ENCODE measurements at places on chromosomes 12 and 14.

GRCh38 chr12:12127304-12127703 is 56.6 kb downstream of the BCL2L14 start:
- DNase-seq = no peak

DNA sequence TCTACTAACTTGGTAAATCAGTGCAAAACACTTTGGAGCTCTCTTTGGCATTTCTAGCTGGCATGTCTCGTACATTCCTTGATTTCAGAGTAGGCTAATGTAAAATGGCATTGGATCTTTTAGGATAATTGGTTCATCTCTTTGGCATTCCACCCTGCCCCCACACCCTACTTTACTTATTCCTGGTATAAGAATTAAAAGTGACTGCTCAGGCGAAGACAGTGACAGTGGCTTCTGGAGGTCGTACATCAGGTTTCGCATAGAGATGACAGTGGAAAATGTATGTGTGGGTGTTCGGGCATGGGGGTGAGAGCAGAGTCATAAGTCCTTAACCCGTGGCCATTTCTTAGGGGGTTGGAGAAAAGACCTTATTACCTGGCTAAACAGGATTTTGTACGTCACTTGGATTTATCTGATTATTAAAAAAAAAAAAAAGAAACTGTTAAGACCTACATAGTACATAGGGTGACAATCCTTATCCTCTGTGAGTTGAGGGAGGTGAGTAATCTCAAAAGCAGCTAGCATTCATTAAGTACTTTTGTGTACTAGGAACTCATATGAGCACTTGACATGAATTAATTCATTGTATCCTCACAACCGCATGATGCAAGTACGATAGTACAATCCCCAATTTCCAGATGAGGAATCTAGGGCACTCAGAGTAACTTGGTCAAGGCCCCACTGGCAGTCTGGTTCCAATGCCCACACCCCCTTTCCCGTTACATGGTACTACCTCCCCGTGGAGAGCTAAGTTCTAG is 22.4 kb upstream of the KCNK13 start:
- DNase-seq = no peak

- no peak for DNase-seq
Measured at GRCh38 chr14:104187121-104187889, 48.9 kb downstream of the KIF26A start.

- DNase-seq = peak; percentile 65
Measured at GRCh38 chr12:68617160-68617926, 6.6 kb downstream of the RAP1B start.

Measured in fibroblast of skin of left quadriceps (primary cell).